ENCODE measurements at places on chromosomes 5 and 9.

GRCh38 chr9:36765077-36765390 is 192.3 kb downstream of the MELK start:
- DNase-seq, result no peak

DNA sequence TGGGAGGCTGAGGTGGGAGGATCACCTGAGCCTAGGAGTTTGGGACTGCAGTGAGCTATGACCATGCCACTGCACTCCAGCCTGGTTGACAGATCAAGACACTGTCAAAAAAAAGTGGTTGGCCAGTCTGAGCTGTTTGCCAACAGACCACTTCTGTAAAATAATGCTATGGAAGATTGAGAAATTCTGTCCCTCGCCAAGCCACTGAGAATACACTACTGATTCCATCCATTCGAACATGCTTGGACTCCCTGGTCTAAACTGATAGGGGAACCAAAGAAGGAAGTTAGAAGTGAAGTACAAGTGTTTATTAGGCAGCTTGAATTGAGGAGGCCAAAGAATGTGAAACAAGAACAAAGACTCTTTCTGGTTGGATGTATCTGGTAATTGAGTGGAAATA is 27.2 kb downstream of the ENC1 start:
- DNase-seq, result no peak

GRCh38 chr9:136373300-136374182 is at the start of gene CARD9:
CARD9 (minus strand) TSS chr9:136373669; CDS start chr9:136372078, 1,591 bp downstream.
- DNase-seq, result peak; percentile 67

DNA sequence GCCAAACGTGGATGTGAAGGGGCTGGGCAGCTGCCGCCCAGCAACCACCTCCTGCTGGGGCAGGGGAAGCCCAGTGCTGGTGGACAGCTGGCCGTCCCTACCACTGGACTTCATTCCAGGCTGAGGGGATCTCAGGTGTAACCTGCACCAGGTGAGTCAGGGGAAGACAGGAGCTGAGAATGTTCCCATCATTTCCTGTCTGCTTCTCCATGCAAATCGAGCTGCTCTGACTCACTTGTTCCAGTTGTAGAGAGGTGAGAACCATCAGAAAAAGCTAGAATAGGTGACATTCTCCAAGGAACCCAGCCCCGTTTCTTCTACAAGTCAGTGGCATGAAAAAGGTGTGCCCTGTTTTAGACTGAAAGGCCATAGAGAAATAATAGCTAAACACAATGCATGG is 21.8 kb upstream of the BARX1 start:
- DNase-seq, result no peak

GRCh38 chr9:22363421-22363887 is 83.2 kb upstream of the DMRTA1 start:
- DNase-seq, result no peak

GRCh38 chr9:104944356-104944755 is 16.4 kb upstream of the ABCA1 start:
- DNase-seq, result no peak

- DNase-seq, result no peak
These were observed 248.9 kb downstream of the DOCK8 start for GRCh38 chr9:463455-464171.

- DNase-seq, result peak; percentile 10
These were observed 261.6 kb downstream of the BNC2 start for GRCh38 chr9:16608906-16609305.

DNA sequence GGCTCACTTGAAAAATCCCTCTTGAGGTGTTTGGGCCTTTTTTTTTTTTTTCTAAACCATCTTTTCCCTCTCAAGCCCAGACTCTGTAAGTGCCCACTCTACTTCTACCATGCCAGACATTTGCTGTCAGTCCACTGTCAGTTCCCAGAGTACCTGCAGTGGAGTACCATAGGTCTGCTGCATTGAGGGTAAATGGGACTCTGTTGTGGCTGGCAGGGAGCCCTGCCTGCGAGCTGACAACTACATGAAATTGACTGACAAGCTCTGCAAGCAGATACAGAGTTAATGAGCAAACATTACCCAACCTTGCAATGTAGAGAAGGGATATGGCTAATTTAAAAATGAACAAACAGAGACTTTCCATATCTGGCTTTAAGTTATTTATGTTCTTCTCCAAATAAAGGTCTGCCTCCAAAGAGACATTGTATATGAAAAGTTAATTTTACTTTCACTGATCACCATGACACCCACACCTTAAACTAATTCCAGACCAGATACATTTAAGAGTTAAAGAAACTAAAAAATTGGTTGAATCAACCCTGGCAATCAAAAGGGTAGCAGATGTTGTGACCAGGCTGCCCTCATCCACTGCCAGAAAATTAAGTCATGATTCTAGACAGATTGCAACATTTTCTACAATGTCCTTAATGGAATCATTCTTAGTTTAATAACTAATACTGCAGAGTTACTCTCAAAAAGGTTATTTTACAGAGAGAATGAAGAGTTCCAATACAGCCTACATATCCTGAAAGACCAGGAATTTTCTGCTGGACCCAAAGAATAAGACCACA is 100.4 kb upstream of the PAM start:
- peak; percentile 36 for DNase-seq

GRCh38 chr5:65261499-65261898 is 220.2 kb downstream of the ADAMTS6 start:
- DNase-seq, result no peak

GRCh38 chr9:135065804-135066203 is 21.7 kb upstream of the OLFM1 start:
- no peak for DNase-seq

DNA sequence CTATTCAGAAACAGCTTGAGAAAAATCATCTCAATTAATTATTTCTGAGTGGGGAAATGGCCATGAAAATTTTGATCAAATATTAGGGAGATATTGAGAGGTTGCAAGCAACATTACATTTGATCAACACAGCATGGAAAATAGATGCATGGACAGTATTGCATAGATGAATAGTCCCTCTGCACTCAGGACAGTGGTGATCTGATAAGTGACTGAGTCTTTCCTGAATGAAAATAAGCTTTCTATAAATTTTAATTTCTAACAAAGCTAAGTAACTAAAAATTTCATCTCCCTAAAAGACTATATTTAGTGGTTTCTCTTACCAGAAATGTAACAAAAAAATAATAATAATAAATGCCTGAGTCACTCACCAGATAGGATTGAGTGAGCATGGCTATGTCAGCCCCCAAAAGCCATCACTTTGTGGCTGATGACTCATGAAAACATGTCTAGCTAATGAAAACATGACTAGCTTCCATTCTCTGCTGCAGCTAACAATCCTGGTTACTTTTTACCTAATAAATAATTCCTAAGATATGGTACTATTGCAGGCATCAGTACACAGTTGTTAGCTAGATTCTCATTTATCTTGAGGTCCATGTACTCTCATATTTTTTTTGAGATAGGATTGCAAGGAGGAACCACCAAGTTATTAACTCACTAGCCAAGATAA is 1294.8 kb upstream of the ACO1 start:
- no peak for DNase-seq

GRCh38 chr5:93433422-93433821 is 147.6 kb downstream of the NR2F1-AS1 start:
- no peak for DNase-seq

GRCh38 chr9:101915482-101915881 is 177.0 kb upstream of the GRIN3A start:
- no peak for DNase-seq

- DNase-seq, result no peak
These were observed 8.8 kb downstream of the SLC12A7 start for GRCh38 chr5:1103093-1103492.

DNA sequence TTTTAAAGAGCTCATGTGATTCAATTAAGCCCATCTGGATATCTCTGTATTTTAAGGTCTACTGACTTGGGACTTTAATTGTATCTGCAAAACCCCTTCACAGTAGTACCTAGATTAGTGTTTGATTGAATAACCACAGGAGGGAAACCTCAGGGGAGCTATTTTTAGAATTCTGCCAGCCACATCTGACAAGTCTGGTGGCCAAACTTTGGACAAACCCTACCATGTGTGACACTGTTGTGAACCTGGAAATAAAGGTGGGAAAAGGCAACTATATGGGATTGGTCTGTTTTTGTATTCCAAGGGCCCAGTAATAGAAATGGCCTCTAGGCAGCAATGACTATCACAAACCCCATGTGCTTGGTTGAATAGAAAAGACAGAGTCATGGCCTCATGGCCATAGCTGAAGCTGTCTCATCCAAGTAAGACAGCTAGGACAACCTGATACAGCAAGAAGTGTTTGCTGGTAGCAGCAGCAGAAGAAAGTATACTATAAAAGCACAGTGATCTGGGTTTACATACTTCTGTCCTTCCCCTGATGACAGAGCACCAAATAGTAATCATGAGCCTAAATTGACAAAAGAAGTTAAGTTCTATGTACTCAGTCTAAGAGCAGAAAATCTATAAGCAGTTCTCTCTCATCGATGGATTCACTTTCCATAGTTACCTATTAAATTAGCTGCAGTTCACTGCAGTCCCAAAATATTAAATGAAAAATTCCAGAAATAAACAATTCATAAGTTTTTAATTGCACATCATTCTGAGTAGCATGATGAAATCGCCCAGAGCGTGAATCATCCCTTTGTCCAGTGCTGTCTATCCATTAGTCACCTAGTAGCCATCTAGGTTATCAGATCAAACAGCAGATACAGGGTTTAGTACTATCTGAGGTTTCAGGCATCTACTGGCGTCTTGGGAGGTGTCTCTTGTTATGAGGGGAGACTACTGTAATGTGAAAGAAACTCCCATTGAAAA is 189.8 kb downstream of the ARHGAP26 start:
- DNase-seq, result no peak

DNA sequence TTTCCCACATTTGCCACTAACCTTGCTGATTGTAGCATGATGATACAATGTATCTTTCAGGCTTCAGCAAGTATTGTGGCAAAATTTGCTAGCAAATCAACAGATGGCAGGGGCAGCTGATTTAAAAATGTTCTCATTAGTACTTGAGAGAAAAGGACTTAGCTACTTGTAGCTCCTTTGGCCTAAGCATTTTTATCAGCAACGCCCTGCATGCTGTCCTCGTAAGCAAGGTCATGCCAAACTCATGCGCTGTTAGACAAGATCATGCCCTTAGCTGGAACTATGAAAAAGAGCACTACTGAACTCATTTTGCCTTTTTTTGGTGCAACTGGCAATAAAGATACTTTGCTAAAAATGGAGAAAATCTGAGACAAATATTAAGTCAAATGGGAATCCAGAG is 197.1 kb downstream of the ICE1 start:
- DNase-seq, result no peak

DNA sequence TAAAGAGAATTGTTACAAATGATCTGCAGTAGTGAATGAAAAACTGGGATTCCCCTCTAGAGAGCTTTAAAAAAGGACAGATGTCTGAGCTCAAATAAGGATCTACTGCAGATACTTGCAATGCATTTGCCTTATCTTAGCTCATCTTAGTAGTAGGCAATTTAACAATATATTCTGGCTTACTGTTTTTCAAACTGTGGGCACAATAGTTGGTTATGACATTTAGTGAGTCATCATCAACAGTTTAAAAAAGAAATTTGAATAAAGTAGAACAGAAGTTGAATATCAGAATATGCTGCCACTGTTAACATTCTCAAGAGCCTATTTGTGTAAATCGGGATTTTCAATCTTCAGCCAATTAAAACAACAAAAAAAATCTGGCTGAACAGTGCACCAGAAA is 6.7 kb upstream of the CAST start:
- no peak for DNase-seq

- DNase-seq, result no peak
These were observed 273.7 kb upstream of the DMRT1 start for GRCh38 chr9:567747-568305.

GRCh38 chr9:32525709-32526030 is 326 bp downstream of the RIGI start:
- no peak for DNase-seq

- peak; percentile 44 for DNase-seq
These were observed at the start of gene NKD2 for GRCh38 chr5:1008451-1009358. NKD2 (plus strand) TSS chr5:1008802; CDS start chr5:1009058, 256 bp downstream.
